Stimulated activated CD4-positive, alpha-beta T cell treated with anti-CD3 and anti-CD28 coated beads, Interleukin-12 subunit alpha, Interleukin-12 subunit beta, amount 100 ng/mL, for 48 hours (primary cell): ENCODE measurements at places on chromosomes 11 and 22.

DNA sequence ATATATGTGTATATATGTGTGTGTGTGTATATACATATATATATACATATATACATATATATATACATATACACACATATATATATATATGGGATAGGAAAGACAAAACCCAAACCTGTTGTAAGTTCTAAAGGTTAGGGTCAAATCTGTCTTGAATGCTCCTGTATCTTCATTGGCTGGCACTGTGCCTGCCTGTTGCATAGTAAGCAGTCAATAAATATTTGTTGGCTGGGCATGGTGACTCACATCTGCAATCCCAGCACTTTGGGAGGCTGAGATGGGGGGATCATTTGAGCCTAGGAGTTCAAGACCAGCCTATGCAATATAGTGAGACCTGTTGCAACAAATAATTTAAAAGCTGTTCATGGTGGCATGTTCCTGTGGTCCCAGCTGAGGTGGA lies 205.4 kb downstream of the DBX1 start:
- DNase-seq = no peak

DNA sequence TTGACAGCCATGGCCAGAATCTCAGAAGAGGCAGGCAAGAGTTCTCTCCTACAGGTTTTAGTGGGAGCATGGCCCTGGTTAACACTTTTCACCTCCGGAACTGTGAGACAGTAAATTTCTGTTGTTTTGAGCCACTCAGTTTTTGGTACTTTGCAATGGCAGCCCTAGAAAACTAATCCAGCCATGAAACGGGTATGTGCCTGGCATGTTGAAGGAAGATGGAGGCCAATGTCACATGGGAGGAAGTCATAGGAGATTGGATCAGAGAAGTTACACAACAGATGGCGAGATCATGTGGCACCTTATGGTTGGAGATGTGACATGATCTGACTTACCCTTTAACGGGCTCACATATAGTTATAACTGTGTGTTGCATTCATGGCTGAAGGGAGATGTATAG lies 63.2 kb upstream of the EED start:
- DNase-seq = no peak

DNA sequence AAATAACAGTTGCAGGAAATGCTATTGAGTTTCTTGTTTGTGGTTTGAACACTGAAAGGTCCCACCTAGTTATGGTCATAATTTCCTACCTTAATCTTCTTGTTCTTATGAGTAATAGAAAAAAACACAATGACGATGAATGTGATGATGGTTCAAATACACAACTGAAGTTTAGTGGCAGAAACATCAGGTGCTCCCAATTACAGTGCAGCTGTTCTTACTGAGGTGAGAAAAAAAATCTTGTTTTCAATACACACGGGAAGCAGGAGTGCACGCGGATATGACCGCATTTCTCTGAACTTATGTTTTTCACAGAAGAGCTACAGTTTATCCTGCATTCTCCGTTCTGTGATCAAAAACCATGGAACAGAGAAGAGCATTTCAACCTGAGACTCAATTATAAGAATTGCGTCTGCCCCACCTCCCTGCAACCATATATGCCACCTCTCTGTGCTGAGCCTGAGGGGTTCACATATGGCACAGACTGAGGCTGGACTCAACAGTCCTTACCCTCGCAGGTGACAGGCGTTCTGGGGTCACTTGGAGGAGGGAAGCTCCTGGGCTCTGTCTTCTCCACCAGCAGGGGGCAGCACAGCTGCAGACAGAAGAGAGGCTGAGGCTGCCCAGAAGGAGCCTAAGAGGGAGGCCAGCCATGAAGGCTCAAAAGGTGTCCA lies 99.7 kb upstream of the IGLL5 start:
- DNase-seq = peak; percentile 57

DNA sequence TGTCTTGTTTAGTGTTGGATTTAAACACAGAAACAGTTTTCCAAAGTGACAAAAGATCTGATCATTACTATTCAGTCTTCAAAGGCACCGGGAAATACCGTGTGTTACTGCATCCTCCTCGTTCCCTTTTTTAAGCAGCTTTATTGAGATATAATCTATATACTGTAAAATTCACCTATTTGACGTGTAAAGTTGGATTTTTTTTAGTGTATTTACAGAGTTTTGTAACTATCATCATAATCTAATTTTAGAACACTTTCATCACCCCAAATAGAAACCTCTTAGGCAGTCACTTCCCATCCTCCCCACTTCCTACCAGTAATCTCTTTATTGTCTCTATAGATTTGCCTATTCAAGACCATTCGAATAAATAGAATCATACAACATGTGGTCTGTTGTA lies 1.4 kb downstream of the ANO5 start:
- no peak for DNase-seq

- DNase-seq = no peak
Observed at GRCh38 chr11:64523456-64524157, 67.4 kb upstream of the SLC22A12 start.

GRCh38 chr11:1411301-1411700 lies 21.6 kb downstream of the BRSK2 start:
- DNase-seq = no peak

DNA sequence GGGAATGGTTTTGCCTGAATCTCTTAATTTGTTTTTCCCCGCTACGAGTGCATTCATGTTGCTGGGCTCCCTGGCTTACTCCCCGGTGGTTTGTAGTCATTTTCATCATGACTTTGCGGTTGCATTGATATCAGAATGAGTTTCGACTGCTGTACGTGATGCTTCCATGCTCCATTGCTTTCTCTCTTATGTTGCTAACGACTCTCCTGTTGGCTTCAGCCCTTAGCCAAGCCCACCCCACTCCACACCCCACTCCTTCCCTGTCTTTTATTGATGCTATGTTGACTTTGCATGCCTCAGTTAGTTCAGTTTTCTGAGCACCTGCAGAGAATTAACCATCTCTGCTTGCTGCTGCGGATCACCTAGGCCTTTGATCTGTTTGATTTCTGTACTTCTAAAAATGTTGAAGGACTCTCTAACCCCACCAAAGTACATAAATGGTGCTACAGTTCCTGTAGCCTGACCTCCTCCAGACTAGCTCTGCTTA lies 65.3 kb downstream of the ARFGAP2 start:
- no peak for DNase-seq

- no peak for DNase-seq
Observed at GRCh38 chr11:61151545-61152252, 9.5 kb downstream of the VPS37C start.

- no peak for DNase-seq
Observed at GRCh38 chr11:47977623-47978022, 2.7 kb upstream of the PTPRJ start.

DNA sequence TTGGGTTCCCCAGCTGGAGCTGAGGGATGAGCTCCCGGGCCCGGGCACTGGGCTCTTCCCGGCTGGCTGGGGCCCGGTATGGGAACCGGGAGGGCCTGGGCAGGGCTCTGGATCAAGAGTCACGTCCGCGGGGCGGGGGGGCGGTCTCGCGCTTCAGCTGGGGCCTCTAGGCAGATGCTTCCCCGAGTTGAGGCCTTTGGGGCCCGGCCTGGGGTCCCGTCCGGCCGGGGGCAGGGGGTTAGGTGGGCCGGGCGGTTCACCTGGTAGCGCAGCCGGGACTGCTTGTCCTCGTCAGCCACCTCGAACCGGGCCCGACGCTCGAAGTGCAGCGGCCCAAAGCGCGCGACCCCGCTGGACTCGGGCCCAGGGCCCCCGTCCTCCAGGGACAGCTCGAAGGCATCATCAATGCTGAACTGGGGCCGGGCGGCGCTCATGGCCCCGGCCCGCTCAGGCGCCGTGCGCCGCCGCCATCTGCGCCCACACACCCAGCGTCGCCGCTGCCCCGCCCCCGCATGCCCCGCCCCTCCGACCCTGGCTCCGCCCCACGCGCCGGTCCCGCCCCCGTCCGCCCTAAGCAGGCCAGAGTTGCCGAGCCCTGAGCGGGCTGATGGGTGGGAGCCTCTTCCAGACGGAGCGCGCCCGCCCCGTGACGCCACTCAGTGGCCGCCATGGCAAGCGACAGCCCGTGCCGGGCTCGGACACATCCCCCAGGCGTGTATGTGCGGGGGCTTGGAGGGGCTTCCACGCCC lies at the start of gene TMEM134:
TSS of gene TMEM134 (minus strand) at position 493 of the 749 bp plus-strand sequence. CDS start at position 434, 59 bp downstream.
- peak; percentile 89 for DNase-seq

DNA sequence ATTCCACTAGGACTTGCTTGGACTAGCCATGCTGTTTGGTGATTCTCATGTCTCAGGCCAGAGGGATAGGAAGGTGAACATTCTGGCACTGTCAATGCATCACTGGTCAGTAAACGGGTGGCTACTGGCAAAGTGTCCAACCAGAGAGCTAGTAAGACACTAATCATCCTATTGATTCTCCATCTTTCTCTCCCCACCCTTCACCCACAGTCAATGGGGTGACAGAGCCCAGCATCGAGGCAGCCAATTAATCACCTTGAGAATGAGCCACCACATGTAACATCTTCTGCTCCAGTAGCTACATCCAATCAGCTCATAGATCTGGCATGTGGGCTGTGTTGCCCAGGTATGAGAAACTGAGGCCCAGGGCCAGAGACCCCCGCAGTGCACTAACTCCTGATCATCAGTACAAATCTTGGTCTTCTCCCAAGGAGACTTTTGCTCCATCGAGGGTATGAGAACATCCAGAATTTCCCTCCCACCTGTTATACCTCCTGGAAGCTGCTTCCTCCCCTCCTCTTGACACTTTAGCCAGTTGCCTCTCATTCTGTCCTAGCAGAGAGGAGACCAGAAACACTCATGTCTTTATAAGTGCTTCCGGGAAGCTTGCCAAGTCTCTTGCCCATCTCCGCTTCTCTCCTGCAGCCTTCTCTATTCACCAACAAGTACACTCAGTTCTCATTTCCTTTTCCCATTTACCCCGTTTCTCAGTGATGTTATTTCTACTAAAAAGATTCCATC lies 17.0 kb downstream of the HTR3A start:
- no peak for DNase-seq

DNA sequence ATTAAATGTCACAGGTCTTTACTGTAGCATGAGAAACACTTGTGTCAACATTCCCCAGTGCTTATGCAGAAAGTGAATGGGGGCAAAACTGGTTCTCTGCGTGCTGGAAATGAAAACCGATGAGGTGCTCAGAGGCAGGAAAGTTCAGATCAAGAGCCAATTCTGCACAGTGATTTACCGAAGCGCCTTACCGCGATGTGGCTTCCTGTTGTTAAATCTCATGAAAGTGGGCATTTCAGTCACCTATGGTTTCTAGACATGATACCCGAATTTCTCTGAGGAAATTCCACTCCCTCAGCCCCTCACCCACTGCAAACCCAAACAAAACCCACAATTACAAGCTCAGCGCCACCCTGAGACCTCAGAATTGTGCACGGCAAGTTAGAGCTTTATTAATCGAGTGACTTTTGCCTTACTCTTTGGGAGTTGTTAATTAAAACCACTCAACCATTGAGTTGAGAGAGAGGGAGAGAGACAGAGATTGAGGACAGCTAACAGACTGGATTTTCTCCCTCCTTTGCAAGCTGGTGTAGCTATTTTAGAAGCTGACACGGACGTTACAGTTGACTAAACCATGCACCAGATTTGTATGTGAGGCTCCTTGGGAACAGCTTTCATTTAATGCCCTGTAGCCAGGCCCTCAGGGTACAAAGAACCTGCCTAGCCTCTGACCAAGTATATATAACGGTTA lies 196.4 kb downstream of the DBX1 start:
- DNase-seq = no peak

DNA sequence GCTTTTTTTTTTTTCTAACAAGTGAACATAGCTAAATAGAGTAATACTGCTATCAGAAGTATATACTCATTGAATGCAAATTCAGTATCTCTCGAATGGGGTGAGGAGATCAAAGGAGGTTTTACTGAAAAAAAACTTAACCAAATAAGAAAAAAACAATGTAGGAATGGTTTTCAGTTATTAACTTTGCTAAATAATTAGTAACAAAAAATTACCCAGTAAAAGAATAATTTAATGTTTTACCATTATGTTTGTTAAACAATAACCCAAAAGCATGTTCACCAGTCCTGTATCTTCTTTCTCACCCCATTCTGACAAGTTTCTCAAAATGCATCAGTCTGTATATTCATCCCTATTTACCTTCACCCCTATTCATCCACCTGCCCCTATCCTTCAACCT lies 22.6 kb upstream of the CTSC start:
- DNase-seq = no peak

- no peak for DNase-seq
Observed at GRCh38 chr22:28171115-28171514, 252.1 kb upstream of the PITPNB start.

DNA sequence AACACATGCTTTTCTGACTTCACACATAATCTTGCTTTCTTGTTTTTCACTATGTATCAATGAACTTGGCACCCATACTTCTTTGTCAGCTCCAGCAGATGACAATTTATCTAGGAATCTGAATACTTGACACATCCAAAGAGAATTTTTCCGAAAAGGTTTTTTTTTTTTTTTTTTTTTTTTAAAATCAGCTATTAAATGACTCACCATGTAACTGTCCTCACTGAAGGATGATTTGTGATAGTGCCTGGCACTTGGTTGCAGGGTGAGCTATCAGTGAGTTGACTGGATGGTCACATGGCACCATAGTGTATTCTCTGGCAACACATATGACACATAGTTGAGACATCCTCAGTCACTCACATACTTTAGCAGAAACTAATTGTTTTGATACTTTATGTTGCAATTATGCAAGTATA lies 133.4 kb upstream of the E2F8 start:
- no peak for DNase-seq

DNA sequence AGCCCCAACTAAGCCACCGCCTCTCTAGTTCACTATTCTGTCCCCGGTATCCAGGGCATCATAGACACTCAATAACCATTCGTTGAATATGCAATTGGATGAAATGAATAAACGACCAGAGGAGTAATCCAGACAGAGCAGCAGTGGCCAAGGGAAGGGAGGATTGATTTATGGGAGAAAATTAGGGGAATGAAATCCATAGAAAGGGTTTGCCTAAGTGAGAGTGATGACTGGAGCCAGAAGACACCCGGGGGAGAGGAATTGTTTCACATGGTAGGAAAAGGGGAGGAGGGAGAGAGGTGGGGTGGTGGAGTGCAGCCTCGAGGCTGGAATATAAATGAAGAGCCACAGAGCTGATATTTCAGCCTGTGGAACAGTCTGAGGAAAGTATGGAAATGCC lies 168.2 kb downstream of the COMMD9 start:
- no peak for DNase-seq

GRCh38 chr11:83409476-83409875 lies 123.3 kb upstream of the CCDC90B start:
- no peak for DNase-seq

DNA sequence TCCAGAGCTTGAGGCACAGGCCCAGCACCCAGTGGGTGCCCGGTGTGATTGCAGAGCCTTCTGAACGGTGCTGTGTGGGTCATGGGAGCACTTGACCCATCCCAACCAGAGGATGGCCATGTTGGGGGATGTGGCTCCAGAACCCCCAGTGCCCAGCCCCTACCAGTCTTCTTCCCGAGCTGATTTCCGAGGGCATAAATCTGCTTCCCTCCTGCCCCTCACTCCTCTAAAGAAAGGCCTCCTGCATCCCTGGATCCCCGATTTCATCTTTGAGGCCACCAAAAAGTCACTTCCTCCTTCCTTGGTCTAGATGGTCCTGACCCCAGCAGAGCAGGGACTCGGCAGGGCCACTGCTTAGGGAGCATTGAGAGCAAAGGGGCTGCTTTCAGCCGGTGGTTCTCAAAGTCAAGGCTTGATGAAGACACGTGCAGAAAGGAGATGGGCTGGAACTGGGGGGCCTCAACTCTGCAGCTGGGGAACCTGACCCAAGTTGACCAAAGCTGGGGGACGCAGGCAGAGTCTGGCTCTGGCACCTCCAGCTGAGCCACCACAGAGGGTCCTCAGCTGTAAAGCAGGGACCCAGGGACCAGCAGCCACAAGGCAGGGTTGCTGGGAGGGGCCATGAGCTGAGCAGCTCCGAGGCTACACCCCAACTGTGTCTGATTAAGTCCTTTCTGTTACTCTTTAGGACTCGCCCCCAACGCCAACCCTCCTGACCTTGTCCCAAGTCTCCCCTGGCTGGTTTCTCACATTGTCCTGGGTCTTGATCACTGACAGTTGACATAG lies 56.6 kb downstream of the LINC01488 start:
- no peak for DNase-seq
